Testis (tissue), 5 donors: ENCODE measurements at places on chromosomes 7 and 10. TPM values are rescaled to one million over a fixed set of nuclear protein-coding genes. Genes with fewer than 3 reads are reported as not detected.

DNA sequence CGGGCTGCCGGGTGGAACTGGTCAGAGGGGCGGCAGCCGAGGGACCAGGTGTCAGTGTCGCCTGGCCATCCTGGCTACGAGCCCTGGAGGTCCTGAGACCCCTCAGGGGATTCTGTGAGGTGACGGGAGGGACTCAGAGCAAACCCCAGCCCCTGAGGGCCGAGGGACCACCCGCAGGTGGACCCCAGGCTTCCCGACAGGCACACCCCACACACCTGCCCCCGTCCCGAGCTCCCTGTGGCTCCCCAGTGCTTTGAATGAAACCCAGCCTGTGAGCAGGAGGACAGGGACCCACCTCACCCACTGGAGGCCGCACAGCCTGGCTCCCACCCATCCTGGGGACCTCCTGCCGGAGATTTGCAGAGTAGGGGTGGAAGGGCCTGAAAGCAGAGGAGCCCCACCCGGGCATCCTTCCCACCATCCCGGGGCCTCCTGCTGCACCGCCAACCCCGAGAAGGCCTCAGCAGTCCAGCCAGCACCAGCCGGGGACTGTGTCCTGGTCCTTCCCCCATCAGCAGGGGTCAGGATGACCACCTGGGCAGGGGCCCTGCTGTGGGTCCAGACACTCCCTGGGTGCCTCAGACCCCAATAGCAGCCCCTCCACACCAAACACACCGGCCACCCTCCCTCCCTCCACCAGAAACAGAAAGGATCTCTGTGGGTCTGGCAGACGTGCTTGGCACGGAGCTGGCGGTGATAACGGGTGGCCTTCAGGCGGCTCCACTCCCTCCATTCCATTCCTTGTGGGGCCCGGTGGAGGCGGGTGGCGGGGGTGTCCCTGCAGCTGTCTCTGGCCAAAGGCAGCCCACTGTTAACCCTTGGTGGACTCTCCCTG, 13.9 kb downstream of the VENTX start:
- H3K27me3 ChIP-seq = no peaks in the 10 kb centered on the region
- peak; percentile 89 for DNase-seq
- no peak overlapping the region for H3K27ac ChIP-seq
- peaks cover 77% of the 10 kb centered on the region for H3K4me1 ChIP-seq

TRA2A gene
- 76.1 TPM for total RNA-seq

GRCh38 chr7:140033036-140033435, 29.7 kb downstream of the PARP12 start:
- no peaks in the 10 kb centered on the region for H3K36me3 ChIP-seq
- H3K4me1 ChIP-seq = no peaks in the 10 kb centered on the region
- no peak overlapping the region for H3K4me3 ChIP-seq
- no peak for DNase-seq
- no peak overlapping the region for H3K27ac ChIP-seq

COL28A1 gene
- total RNA-seq = 9.2 TPM

WAPL gene
- 89.8 TPM for total RNA-seq

GRCh38 chr10:47332371-47332770, 10.1 kb downstream of the GDF2 start:
- no peak overlapping the region for H3K4me3 ChIP-seq
- no peaks in the 10 kb centered on the region for H3K4me1 ChIP-seq
- no peak for DNase-seq
- no peaks in the 10 kb centered on the region for H3K36me3 ChIP-seq

DNA sequence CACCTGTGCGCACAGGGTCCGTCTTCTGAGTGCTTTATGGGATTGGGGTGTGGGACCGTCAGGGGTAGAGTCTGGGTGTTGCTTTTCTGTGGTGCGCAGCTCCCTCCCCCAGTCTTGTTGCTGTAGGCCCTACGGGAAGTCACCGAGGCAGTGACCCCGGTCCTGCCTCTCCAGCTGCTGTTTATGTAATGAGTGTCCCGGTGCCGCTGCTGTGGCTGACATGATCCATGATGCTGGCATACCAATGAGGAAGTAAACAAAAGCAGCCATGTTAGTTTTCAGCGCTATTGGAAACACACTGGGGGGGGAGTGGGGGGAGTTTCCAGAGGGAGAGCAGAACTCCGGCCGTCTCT, 1.1 kb downstream of the TRIM8 start:
- no peaks in the 10 kb centered on the region for H3K27me3 ChIP-seq
- DNase-seq = peak; percentile 71
- peak overlapping the region; percentile 96 for H3K27ac ChIP-seq
- H3K4me3 ChIP-seq = peak overlapping the region; percentile 79

CHRM2 gene
- 0.31 TPM for total RNA-seq
